Lung microvascular endothelial cell (primary cell): ENCODE measurements at places on chromosomes 12 and 14. TPM values are rescaled to one million over a fixed set of nuclear protein-coding genes. Genes with fewer than 3 reads are reported as not detected.
A peak's percentile ranks its signal among the peaks of the same experiment; 100 is the strongest.

The CSAD gene
- total RNA-seq: 2.6 and 6.0 TPM in 2 replicates

The PLCZ1 gene
- total RNA-seq: not detected in 2 replicates

- no peak for DNase-seq
These were observed 193.9 kb downstream of the BCAT1 start for GRCh38 chr12:24754690-24755638.

The TIMELESS gene
- 7.3 and 8.3 TPM in 2 replicates for total RNA-seq

GRCh38 chr12:93297536-93297935 is 80.2 kb upstream of the NUDT4 start:
- DNase-seq: no peak

The EIF2S3B gene
- total RNA-seq: 0.60 and 7.8 TPM in 2 replicates

The HHIPL1 gene
- 0.79 and 1.1 TPM in 2 replicates for total RNA-seq

DNA sequence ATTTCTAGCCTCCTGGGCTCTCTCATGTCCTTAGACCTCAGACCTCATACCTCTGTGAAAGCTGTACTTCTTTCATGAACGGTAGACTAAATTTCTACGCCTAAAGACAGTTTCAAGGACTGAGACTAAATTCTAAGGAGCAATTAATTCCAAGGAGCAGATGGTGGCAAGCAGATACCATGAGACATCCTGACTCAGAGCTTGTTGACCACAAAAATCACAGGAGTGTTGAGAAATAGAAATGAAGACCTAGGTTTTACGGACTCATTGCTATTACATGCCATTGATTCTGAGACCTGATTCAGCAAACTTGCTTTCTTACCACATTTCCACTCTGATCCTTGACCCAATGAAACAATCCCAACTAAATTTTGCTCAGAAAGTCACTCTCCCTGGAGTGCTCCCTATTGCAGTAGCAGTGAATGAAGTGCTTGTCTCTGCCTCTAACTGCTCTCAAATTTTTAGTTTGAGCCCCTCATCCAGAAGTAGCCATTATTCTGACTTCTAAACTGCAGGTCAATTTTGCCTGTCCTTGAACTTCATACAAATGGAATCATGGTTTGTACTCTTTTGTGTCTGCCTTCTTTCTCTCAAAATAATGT is 52.0 kb downstream of the PEX5 start:
- no peak for DNase-seq

The PLEKHG7 gene
- not detected in 2 replicates for total RNA-seq

The AQP2 gene
- total RNA-seq: not detected in 2 replicates

GRCh38 chr12:95473231-95473883 is 595 bp upstream of the METAP2 start:
- peak; percentile 56 for DNase-seq

DNA sequence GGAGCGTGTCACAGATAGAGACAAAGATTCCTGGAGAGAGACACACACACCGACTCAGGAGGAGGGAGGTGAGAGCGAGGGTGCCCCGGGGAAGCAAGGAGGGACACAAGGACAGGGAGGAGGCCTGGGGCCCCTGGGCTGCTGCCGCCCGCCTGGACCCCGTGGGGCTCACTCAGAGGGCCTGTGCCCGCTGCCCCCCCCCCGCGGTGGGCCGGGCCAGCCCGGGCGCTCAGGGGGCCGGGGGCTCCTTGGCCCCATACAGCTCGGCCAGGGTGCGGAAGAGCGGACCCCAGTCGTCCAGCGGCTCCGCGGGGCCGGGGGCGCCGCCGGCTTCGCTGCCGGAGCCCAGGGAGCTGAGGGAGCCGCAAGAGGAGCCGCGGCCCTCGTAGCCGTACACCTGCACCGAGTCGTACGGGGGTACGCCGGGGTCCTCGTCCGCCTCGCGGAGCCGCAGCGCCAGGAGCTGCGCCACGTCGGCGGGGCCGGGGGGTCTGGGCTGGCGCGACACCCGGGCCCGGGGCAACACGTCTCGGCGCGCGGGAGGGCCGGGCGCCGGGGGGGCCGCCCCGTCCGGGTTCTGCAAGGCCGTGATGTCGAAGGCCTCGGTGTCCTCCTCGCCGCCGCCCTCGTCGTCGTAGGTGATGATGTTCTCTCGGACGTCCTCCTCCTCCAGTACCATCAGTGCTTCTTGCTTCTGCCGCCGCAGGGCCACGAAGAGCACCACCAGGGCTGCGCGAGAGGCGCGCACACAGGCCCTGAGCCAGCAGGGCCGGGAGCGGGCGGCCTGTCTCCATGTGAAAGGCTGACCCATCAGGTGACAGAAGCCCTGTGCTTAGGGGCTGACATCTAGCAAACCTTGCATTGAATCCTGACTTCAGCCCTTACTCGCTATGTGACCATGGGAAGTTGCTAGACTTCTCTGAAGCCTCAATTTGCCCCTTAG is 6.0 kb downstream of the PSMB11 start:
- DNase-seq: no peak

The POU6F1 gene
- total RNA-seq: 1.3 and 3.0 TPM in 2 replicates

The HOXC11 gene
- not detected in 2 replicates for total RNA-seq

The CLEC4D gene
- not detected in 2 replicates for total RNA-seq

DNA sequence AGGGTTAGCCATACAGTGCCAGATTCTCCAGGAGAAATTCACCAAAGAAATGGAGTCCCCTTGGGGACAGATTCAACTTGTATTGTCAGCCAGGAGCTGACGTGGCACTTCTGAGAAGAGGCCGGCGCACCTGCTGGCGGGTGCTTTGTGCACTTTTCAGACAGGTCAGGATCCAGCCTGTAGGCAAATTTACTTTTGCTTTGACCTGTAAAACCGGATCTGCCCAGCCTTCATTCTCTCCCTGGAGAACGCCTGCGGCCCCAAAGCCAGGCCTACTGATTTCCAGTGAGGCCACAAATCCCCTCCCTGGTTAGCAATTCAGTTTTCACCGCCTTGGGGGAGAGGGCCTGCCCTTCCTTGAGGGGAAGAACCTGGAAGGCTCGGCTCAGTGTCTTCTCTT is 17.4 kb downstream of the P2RX4 start:
- DNase-seq: no peak

DNA sequence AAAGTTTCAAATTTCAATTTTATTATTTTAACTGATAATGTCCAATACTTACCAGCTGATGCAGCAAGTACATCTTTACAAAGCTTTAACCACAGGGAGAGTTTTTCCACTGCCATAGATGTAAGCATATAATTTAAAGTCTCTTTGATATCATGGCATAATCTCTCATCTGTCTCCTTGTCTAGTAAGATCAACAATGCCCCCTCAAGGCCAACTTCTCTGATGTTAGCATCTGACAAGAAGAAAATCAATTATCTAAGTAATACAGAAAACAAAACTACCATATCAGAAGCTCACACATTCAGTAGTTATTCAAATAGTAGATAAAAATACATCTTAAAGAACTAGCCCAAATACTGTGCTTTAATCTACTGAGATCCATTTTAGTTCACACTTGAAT is 94.2 kb downstream of the HEATR5A start:
- peak; percentile 7 for DNase-seq
